Stimulated activated CD4-positive, alpha-beta T cell treated with anti-CD3 and anti-CD28 coated beads, Interleukin-1b, Interleukin-23, amount 100 ng/mL, for 4 hours (primary cell): ENCODE measurements at places on chromosomes 6 and 20.

DNA sequence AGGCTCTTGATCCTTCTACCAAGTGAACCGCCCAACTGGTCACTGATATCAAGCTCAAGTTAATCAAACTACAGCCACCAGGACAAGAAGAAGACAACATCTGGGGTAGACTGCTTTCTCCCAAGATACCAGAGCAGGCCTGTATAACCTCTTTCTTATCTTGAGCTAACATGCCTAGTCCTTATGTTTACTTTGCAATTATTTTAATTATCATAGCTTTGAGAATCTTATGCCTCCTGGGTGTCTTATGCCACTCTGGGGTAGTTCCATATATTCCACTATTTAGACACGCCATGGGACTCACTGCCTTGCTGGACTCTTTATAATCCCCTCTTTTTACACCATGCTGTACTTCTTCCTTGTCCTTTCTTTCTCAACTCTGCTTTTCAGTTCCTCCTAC lies 41.5 kb upstream of the ECI2 start:
- DNase-seq = no peak

DNA sequence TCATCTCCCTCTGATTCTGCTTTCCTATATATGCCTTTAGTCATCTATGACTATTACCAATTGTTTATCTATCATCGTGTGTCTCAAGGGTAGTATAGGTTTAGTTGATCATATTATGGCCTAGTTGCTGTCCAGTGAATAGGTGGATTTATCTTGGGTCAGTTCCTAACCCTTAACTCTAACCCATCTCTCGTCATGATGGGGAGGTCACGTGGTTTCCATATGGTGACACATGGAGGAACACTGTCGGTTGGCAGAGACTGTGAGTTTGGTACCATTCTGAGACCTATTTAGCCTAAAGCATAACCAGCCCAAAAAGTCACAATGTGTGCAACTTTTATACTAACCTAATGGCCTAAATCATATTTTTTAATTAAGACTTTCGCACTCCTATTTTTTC lies 103.5 kb downstream of the SAMD5 start:
- DNase-seq = no peak

GRCh38 chr6:108728826-108729225 lies 119.4 kb upstream of the ARMC2 start:
- no peak for DNase-seq

DNA sequence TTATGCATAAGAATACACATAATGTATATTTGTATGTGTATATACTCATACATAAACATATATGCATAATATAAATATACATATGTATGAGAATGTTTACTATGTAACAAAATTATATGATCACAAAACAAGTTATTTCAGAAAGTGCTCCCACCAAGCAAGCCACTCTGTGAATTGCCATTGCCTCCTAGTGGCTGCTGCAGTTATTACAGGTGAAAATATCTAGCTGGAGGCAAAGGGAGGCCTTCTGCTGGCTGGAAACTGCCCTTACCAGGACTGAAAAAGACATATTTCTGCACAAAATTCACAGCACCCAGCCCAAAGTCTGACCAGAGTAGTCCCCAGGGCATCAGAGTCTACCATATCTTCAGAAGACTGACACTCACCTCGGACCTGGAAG lies 14.4 kb upstream of the ADAM33 start:
- DNase-seq = no peak

DNA sequence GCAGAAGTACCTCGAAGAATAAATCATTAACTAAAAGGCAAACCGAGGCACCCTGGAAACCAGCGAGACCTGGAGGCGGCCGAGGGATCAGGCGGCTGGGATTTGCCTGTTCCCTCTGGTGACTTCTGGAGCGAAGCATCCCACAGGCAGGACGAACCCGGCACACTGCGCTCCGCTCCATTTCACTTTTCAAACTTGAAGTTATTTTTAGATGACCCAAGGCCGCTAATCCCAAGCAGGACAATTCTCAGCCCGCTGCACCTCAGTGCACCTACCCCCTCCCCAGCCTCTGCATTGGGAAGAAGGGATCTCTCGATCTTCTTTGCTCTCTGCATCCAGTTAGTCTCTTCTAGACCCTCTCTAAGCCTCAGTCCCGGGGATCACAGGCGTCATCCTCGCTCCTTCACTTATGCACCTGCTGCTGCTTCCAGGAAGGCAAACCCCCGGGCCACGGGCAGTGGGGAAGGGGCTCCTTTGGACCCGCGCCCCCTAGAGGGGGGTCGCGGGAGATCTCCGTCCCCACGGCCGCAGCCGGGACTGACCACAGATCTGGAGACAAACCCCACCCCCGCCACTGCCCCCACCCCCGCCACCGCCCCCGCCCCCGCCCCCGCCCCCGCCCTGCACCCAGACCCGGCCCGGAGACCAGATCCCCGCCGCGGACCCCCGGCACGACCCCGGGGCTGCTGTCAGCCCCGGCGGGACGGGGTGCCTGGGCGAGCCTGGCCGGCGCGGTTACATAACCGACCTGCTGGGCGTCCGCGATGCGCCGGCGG lies 636 bp downstream of the RCAN2 start:
- DNase-seq = no peak

GRCh38 chr6:89727501-89727900 lies 89.0 kb upstream of the LYRM2 start:
- no peak for DNase-seq

- DNase-seq = no peak
Measured at GRCh38 chr6:30202366-30202765, 10.8 kb downstream of the TRIM26 start.

- no peak for DNase-seq
Measured at GRCh38 chr6:136563386-136564152, 13.3 kb upstream of the MAP7 start.

DNA sequence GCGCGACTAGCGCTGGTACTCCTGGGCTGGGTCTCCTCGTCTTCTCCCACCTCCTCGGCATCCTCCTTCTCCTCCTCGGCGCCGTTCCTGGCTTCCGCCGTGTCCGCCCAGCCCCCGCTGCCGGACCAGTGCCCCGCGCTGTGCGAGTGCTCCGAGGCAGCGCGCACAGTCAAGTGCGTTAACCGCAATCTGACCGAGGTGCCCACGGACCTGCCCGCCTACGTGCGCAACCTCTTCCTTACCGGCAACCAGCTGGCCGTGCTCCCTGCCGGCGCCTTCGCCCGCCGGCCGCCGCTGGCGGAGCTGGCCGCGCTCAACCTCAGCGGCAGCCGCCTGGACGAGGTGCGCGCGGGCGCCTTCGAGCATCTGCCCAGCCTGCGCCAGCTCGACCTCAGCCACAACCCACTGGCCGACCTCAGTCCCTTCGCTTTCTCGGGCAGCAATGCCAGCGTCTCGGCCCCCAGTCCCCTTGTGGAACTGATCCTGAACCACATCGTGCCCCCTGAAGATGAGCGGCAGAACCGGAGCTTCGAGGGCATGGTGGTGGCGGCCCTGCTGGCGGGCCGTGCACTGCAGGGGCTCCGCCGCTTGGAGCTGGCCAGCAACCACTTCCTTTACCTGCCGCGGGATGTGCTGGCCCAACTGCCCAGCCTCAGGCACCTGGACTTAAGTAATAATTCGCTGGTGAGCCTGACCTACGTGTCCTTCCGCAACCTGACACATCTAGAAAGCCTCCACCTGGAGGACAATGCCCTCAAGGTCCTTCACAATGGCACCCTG lies 1.6 kb downstream of the TPBG start:
- no peak for DNase-seq

GRCh38 chr6:45724511-45724910 lies 291.1 kb downstream of the CLIC5 start:
- DNase-seq = no peak

GRCh38 chr20:38426006-38426897 lies 8.9 kb downstream of the SNHG17 start:
- DNase-seq = no peak

- DNase-seq = no peak
Measured at GRCh38 chr6:63460971-63461370, 111.3 kb upstream of the LOC128125822 start.

- no peak for DNase-seq
Measured at GRCh38 chr6:12164508-12164770, 125.7 kb upstream of the EDN1 start.

DNA sequence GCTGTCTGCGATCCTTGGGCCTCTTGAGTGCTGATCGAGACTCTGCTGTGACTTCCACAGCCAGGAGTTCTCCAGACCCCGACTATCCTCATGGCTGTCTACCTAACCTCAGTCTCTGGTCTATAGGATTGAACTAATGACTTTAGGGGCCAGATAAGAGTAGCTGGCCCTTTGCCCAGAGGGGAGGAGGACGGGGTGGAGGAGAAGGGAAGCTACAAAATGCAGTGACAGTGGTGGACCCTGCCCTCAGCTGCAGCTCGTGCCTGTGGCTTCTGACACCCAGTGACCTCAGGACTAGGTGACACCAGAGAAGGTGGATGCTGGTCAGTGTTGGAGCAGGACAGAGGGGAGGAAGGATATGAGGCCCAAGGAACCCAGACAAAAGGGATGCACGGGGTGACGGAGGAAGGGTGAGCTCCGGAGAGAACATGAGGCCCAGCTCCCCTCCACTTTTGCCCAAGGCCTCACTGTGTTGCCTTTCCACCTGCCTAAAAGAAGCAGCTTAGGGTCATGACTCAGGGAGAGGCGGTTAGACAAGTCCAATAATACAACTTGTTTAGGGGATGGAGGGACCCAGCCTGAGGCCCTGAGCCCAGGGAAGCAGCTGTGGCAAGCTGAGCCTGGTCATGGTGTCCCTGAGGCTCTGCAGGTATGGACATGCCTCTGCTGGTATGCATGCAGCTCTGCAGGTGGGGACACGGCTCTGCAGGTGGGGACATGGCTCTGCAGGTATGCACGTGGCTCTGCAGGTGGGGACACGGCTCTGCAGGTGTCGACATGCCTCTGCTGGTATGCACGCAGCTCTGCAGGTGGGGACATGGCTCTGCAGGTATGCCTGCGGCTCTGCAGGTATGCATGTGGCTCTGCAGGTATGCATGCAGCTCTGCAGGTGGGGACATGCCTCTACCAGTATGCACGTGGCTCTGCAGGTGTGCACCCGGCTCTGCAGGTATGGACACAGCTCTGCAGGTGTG lies 67.7 kb downstream of the SYNJ2 start:
- no peak for DNase-seq

DNA sequence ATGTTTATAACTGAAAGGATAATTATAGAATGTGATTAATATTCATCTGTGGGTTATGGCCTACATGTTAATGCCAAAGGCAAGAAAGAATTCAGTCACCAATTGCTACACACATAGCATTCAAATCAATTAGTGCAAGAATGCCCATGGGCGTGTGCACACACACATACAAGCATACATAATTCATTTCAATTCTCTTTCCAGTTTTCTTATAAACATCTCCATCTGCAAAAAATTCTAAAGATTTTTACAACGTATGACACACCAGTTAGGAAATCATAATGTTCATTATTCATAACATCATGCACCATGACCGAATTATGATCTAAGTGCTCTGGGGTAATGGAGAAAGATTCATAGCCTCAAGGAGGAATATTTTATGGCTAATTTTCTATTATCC lies 111.0 kb upstream of the ADTRP start:
- no peak for DNase-seq

DNA sequence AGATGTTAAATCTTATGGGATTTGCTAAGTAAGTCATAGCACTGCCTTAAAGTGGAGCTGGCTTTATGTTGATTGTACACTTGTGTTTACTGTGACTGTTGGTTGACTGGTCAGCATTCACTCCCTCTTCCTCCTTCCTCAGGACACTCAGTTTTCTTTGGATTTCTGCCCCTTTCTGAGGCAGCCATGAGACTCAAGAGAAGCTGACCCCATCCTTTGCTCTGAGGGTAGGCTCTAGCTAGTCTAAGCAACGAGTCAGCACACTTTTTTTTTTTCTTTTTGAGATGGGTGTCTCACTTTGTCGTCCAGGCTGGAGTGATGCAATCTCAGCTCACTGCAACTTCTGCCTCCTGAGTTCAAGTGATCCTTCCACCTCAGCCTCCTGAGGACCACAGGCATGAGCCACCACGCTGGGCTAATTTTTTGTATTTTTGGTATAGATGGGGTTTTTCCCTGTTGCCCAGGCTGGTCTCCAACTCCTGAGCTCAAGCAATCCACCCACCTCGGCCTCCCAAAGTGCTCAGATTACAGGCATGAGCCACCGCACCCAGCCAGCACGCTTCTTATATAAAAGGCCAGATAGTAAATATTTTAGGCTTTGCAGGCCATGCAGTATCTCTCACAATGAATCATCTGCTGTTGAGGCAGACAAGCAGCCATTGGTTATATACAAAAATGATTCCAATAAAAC lies 191.4 kb downstream of the NFATC2 start:
- no peak for DNase-seq

GRCh38 chr6:63307581-63308246 lies 12.1 kb downstream of the LGSN start:
- DNase-seq = no peak

DNA sequence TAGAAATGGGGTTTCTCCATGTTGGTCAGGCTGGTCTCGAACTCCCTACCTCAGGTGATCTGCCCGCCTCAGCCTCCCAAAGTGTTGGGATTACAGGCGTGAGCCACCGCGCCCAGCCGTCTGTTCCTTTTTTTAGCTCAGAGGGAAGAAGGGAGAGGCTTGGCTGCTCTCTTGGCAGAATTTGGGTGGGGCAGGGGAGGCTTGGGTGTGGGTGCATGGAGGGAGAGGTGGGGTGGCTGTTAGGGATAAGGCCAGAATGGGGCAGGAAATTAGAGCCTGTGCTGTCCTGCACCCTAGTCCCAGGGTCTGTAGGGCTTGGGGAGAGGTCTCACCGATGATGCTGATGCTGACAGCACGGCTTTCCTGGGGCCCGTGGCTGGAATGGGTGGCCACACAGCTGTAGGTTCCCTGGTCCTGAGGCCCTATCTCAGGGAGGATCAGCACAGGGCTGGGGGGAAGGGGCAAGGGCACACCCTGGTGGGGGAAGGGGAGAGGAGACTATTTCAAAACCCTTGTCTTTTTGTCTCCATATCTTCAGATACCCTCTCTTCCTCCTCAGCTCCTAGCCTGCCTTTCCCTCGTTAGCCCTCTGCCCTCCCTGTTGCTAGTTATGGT lies 2.0 kb downstream of the AGER start:
- DNase-seq = no peak

DNA sequence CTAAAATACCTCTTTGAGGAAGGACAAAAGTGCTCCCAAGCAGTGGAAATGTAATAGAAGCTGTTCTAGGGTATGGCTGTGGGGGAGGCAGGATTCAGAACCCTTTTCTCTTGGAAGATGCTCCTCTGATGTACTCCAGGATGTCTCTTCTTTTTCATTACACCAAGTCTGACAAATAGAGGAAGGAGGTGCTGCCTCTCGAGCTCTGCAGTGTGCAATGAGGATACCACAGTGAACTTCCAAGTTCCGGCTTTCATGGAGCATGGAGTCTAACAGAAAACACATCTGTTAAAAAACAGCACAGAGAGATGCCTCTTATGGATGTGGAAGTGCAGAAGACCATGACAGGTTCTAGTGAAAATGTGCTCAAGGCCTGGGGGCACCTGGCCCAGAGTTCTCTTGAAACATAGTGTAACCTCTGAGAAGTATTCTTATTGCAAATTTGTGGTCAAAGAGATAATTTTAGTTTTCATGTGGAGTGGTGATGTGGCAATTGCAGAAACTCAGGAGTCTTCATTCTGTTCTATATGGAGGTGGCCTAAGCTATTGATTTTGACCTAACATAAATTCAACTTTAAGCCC lies 362.0 kb upstream of the CITED2 start:
- DNase-seq = no peak
